H9 (cell line): ENCODE measurements at places on chromosomes 5 and 9. TPM values are rescaled to one million over a fixed set of nuclear protein-coding genes. Genes with fewer than 3 reads are reported as not detected.

The PTRH1 gene
- 10.6 and 10.9 TPM in 2 replicates for total RNA-seq

The GKAP1 gene
- total RNA-seq: 5.4 and 6.2 TPM in 2 replicates

GRCh38 chr5:142097681-142098080 is 10.9 kb upstream of the NDFIP1 start:
- peaks cover 10% of the 10 kb centered on the region; the same call in 1 of the 2 replicates for H3K4me1 ChIP-seq
- no peaks in the 10 kb centered on the region for H3K36me3 ChIP-seq
- H3K4me3 ChIP-seq: no peak overlapping the region
- no peaks in the 10 kb centered on the region for H3K27me3 ChIP-seq

GRCh38 chr5:173923218-173924095 is 35.3 kb downstream of the CPEB4 start:
- no peak overlapping the region for H3K27ac ChIP-seq
- no peaks in the 10 kb centered on the region for H3K27me3 ChIP-seq
- no peak for DNase-seq
- H3K36me3 ChIP-seq: no peaks in the 10 kb centered on the region; the same call in 1 of the 2 replicates
- H3K4me1 ChIP-seq: peaks cover 5% of the 10 kb centered on the region; the same call in 1 of the 2 replicates
